Left kidney (tissue), 8 donors: ENCODE measurements at places on chromosomes 1 and 21.

DNA sequence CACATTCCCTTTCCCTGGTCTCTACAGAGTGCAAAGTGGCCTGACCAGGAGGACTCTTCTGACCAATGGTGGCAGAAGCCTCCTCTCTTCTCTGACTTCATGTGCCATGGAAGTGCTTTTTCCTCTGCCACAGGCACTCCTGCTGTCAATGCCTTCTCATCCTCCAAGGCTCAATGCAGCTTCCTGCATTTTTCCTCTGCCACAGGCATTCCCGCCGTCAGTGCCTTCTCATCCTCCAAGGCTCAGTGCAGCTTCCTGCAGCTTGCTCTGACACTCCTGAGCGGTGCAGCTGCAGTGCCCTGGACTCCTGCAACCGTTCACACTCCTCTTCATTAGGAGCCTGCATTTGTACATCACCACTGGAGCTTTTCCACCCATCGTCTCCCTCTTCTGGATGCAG is 4.7 kb upstream of the ADARB1 start:
- no peak for DNase-seq

DNA sequence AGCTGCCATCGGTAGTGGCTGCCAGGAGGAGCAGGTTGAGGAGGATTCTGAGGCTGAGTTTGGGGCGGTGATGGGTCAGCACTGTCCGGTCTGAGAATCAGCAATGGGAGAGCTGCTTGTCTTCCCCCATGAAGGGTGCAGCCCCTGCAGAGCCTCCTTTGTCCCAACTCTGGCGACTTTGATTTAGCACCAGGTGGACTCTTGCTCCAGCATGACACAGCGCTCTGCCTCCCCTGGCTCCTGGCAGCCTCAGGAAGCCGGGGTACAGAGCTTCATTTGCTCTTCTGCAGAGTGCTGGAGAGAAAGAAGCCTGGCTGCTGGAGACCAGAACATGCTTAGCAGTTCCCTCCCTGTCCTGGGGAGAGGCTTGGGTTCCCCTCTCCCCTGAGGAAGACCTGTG is 13.3 kb downstream of the ZDHHC18 start:
- DNase-seq = no peak

DNA sequence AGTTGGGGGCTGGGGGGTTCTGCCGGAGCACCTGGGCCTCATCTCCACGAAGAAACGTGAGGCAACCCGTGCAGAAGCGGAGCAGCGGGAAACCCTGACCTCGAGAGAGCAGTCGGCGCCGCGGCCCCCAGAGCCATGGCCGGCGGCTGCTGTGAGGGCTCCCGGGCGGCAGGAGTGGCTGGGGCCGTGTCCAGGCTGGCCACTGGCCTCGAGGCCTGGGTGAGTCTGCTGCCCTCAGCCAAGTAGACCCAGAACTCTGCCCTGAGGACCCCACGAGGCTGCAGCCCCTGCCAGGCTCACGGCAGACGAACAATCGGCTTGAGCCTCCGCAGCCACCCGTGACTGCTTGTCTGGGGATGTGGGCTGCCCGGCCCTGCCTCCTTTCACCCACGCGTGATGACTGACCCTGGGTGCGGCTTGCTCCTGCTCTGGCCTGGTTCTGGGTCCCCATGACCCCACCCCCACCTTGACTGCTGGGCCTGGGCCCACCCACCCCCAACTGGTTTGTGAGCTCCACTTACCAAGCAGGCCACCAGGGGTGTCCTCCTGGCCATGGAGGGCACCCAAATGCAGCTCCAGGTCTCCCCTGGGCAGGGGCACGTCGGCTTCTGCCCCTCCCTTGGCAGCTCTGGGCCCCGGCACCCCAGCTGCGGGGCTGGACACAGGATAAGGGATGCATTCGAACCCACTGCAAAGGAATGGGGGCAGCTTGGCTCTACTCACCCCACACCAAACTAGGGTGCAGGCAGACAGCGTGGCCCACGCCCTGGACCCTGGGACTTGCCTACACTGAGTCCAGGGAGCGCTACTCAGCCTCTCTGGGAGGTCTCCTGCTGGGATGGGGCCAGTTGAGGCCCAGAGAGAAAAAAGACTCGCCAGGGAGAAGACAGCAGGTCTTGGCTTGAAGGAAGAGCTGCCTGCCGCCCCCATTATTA is 34.2 kb downstream of the MORN1 start:
- no peak for DNase-seq

DNA sequence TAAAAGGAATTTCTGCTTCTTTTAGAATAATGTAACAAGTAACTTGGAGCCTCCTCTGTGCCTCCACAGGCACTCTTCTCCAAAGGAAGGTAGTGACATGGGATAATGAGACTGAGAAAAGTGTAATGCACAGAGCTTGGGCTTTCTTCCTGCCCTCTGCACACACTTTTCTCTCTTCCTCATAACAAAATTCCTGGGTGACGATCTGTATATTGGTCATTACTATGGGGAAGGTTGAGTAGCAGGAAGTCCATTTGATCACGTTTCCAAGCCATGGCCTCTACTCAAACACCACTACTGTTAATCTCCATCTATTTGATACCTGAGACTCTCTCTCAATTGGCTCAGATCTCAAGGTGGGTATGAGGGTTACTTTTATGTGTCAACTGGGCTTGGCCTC is 113.9 kb downstream of the GRIK1 start:
- no peak for DNase-seq

- DNase-seq = no peak
These were observed 343.9 kb upstream of the DPYD start for GRCh38 chr1:98264727-98265126.

GRCh38 chr1:239706245-239706892 is 320.0 kb downstream of the CHRM3 start:
- no peak for DNase-seq

- DNase-seq = no peak
These were observed 81.2 kb upstream of the RUNX3 start for GRCh38 chr1:25011275-25011674.

GRCh38 chr1:190328361-190328760 is 149.3 kb downstream of the BRINP3 start:
- no peak for DNase-seq

- no peak for DNase-seq
These were observed 48.2 kb upstream of the ADARB1 start for GRCh38 chr21:45026066-45026745.

- DNase-seq = no peak
These were observed at the start of gene LRRN2 for GRCh38 chr1:204685236-204686006. Gene LRRN2 (minus strand): TSS chr1:204685738. CDS start chr1:204619992, 65,746 bp downstream.

DNA sequence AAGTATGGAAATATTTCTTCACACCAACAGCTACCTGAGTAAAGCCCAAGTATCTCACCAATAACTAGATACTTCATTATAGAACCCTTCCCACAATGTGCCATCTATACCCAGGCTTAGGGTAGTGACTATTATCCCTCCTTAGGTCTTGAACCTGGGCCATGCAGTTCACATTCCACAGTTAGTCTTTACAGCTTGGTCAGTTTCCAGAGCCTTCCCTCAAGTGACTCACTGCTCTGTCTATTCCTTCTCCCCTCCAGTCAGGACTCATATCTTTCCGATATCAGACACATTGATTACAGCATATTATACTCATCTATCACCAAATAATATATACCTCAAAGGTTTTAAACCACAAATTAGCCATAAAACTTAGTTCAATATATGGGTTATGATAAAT is 23.6 kb downstream of the VAMP4 start:
- no peak for DNase-seq

DNA sequence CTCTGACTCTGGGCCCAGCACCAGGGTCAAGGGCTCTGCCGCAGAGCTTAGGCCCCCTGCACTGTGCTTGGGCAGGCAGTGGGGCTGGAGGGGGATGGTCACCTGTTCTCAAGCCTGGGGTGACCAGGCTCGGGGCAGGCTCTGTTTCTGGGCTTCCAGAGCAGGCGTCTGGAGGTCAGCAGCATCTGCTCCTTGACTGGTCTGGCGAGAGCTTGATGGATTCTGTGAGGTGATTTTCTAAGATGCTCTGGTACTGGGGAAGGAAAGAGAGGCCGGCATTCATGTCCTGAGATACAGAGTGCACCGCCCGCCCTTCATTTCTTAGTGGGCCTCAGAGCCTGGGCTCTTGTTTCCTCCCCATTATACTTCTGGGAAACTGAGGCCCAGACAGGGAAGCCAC is 24.5 kb downstream of the RAB7B start:
- no peak for DNase-seq

DNA sequence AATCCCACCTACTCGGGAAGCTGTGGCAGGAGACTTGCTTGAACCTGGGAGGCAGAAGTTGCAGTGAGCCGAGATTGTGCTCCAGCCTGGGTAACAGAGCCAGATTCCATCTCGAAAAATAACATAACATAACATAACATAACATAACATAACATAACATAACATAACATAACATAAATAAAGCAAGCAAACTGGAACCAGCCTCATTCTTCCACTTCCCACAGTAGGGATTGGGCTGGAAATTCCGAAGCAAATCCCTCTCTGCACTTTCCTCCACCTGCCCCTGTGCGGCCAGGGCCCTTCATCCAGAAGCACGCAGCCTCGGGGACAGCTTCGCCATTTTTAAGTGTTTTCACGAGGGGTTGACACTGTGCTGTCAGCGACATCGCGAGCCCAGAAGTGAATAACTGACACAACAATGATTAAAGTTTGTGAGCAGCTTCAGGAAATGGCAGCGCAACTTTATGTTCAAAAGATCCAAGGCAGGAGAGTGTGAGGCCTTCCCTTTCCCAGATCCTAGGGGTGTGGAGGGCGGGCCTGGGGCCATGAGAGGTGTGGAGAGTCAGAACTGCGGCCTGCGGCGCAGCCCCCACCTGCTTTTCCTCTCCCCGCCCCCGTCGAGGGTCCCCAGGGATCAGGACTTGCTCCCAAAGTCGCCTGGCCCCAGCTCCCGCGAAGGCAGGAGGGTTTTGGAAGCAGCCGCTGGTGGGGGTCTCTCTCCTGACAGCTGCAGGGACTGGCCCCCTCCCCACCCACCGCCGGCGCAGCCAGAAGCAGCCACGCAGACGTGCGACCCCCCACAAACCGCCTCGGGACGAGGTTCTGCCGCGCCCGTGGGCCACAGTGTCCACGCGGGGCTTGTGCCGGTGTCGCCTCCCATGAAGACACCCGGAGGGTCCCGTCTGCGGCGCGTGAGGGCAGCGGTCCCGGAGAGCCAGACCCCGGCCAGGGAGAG is 651 bp upstream of the GABRD start:
- DNase-seq = no peak

GRCh38 chr1:27719286-27720251 is 6.2 kb upstream of the FAM76A start:
- no peak for DNase-seq

- DNase-seq = no peak
These were observed 106.8 kb downstream of the NTNG1 start for GRCh38 chr1:107247679-107248078.

DNA sequence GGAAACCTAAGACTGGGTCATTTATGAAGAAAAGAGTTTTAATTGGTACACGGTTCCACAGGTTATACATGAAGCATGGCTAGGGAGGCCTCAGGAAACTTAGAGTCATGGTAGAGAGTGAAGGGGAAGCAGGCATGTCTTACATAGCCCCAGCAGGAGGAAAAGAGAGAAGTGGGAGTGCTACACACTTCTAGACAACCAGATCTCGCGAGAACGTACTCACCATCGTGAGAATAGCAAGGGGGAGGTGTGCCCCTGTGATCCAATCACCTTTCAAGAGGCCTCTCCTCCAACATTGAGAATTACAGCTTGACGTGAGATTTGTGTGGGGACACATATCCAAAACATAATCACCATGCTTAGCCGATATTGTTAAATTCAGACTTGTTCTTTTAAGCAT is 62.8 kb downstream of the DYRK1A start:
- no peak for DNase-seq

DNA sequence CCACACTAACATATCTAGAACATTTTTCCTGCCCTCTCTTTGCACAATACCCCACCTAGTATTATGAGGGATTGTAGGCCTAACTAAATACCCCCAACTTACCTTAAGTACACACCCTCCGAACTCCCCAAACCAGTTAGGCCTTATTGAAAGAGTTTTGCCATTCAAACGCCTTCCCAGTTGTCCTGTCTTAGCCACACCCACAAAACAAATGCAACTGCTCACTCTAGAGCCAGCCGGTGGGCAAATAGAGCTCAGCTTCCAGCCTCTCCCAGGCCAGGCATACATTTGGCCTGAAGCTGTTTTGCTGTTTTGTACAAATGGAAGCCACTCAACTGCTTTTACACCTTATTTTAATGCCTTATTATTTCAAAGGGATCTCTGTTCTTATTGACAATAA is 224.2 kb upstream of the RUNX1 start:
- DNase-seq = no peak

GRCh38 chr1:156291226-156292061 is 4.0 kb downstream of the GLMP start:
- DNase-seq = peak; percentile 74

DNA sequence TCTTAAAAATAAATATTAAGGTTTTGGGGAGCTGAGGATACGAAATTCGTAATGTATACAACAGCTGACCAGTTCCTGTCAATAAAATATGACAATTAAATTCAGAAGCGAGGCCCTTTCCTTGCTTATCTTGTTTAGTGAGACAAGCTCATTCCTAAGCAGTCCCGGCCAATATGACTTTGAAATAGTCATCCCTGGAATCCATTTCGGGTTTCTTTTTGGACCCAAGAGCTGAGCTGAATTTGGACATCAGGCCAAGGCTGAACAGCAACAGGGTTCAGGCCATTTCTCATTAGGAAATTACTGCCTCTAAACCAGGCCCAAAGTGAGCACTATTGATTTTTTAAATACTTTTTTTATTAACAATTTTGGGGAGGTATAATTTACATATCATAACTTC is 17.3 kb upstream of the FMN2 start:
- no peak for DNase-seq
